ENCODE measurements at places on chromosomes 11 and 22.

DNA sequence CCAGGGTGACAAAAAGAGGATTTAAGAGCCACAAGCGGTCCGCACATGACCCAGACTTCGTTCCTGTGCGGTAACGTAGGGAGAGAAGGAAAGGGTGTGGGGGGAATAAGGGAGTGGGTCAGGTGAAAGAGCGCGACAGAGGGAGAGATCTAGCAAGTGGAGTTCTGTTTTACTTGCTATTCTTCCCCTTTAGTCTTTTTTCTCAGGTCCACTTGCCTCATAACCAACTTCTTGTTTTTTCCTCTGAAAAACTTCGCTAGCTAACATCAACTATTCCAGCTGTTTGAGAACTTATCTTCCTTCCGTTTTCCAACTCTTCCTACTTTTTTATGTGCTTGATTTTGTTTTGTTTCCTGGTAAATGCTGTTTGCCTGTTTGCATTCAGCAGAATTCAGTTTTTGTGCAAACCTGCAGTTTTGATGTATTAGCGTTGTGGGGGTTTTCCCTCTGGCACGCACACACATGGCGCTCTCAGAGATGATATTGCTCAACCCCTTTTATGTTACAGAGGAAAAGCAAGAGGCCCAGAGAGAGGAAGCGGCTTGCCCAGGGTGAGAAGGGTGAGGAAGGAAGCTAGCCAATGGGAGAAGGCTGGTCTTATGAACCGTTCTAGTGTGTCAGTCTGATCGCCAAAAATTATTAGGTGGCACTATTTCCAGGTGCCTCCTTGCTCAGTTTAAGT is 592 bp upstream of the CTSC start:
- peak; percentile 32 for DNase-seq

- no peak for DNase-seq
These were observed 140.7 kb downstream of the NXPE2 start for GRCh38 chr11:114819028-114819427.

DNA sequence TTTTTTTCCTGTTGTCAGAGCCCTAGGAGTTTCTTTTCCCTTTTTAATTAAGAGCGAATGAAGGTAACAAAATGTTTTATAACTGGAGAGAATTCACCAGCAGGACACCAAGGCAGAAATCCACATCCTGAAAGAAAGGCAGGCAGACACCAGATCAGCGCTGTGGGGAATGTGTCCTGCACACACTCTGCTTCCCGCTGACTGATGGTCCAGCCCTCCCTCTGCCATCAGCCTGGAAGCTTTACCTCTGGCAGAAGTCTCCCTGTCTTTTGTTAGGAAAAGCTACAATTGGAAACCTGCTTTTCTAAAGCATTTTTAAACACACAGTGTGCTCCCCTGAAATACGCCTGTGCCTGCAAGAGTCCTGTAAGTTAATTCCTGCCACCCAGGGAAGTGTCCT is 638.5 kb downstream of the NTM start:
- no peak for DNase-seq

DNA sequence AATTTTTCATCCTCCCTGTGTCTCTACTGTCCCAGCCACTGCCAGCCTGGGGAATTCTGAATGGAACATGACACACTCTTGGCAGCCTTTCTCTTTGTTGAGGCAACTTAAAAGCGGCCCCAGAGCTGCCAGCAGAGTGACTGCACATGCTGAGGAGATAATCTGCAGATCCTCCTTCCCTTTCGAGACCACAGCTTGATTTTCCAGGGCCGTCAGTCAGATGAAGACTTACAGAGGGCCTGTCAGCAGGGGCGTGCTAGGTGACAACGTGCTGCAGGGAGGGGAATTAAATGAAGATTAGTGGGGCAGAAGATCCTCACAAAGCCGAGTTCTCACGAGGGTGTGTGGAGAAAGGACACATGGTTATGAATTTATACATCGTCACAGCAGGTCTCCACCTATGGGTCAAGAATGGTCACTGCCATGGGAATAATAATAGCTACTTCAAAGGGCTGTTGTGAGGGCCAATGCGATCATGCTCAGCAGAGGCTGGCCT is 193.5 kb upstream of the PITPNB start:
- peak; percentile 82 for DNase-seq

- no peak for DNase-seq
These were observed 9.9 kb upstream of the OR8D2 start for GRCh38 chr11:124329787-124330478.

Measured in BE2C (cell line).